ENCODE measurements at places on chromosomes 1 and 21.

GRCh38 chr1:195761104-195761503, 847.1 kb downstream of the KCNT2 start:
- DNase-seq: no peak

GRCh38 chr1:234950598-234950997, 178.0 kb downstream of the TOMM20 start:
- DNase-seq: no peak

DNA sequence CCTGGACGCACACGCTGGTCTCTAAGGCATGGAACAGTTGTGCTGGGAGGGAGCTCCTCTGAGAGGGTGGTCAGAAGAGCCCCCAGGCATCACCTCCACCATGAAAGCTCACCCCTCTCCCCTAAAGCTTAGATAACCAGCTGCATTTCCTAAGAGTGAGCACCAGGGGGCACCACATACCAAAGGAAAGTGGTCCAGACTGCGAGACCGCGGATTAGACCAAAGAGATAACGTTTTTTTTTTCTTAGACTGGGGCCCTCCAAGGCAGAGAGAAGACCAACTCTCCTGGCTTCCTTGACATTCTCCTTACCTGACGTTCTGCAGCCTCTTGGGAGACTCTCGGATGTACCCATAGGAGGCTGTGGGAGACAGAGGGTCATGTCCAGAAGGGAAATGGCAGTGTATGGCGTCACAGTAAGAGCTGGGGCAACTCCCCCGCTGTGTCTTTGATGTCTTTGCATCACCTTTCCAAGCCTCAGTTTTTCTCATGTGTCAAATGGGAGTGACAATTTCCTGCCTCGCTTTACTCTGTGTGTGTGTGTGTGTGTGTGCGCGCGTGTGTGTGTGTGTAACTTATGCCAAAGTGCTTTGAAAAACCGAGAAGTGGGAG, 12.3 kb upstream of the IFNLR1 start:
- peak; percentile 80 for DNase-seq

- no peak for DNase-seq
Measured at GRCh38 chr1:174836543-174836942, 163.2 kb upstream of the CACYBP start.

GRCh38 chr1:201386208-201386607, 8.7 kb upstream of the TNNT2 start:
- no peak for DNase-seq

DNA sequence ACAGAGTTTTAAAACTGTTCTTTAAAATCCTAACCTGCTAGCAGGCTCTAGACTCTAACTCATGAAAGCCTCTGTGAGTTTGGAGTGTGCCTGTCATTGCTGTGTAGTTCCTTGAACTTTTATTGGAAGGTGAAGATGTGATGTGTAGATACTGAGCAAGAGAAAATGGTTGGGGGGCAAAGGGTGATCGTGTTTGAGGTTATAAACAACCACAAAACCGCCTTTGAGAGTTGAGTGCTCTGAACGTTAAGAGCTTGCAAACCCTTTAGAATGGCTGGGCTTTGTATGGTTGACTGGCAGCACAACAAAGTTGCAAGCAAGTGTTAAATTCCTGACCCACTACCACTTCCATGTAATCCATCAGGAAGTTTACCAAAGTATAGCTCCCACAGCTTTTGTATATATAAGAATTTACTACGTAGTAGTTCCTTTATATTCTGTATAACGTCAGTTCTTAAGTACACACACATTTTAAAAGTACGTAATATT, 19.6 kb downstream of the BACE2 start:
- no peak for DNase-seq

DNA sequence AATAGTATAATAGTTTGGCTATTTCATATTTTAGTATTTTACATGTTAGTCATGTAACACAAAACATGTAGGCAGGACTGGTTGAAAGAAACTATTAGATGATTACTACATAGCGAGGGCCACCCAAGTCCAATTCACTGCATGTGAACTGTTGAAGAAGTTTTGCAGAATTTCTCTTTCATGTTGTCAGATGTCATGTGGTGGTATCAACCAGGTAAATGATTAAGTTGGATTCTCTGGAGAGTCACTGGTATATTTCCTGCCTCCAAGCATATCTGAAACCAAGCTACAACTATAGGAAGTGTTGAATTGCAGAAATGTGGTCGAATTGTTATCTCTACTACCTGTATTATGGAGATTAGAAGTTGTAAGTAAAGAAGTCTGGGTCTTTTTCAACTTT, 137.8 kb upstream of the DPYD start:
- no peak for DNase-seq

DNA sequence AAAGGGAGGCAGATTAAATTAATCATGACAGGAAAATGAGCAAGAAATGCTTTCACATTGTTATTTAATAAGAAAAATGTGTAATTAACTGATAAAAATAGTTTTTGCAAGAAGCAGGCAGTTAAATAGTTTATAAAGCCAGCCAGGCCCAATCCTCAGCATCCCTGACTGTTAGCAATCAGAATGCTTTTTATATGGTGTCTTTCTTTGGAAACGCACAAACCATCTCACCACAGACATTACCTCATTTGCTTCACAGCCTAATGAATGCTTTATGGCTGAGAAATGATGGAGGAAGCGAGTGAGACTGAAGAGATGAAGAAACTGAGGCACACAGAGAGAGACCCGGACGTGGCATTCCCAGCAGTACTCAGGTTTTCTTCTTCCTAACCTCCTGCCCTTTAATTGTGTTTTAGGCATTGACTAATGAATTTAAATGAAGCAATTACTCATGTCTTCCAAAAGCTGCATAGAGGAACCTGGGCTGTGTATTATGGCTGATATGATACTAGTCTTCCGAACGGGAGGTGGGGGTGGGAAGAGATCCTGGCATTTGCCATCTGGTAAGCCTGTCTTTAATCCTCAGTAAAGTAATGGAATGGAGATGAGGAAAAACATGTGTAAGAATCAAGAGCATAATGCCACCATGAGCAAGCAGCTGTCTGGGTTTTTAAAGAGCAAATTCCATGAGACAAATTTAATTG, 116.1 kb upstream of the LMO4 start:
- DNase-seq: no peak

DNA sequence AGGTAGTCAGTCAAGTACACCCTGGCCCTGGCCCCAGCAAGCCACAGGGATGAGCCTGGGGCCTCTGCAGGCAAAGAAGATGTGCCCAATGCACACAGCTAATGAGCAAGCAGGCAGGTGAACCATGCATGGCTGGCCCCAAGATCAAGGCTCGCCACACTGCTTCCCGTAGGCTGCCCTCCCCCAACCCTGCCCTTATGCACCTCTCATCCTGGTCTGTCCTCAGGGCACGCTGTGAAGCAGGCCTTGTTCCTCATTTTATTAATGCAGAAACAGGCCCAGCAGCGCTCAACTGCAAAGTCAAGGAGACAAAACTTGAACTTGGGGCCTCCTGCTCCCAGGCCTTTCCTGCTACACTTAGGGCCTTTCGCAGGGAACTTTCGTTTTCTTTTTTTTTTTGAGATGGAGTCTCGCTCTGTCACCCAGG, 35.6 kb upstream of the ID3 start:
- no peak for DNase-seq

DNA sequence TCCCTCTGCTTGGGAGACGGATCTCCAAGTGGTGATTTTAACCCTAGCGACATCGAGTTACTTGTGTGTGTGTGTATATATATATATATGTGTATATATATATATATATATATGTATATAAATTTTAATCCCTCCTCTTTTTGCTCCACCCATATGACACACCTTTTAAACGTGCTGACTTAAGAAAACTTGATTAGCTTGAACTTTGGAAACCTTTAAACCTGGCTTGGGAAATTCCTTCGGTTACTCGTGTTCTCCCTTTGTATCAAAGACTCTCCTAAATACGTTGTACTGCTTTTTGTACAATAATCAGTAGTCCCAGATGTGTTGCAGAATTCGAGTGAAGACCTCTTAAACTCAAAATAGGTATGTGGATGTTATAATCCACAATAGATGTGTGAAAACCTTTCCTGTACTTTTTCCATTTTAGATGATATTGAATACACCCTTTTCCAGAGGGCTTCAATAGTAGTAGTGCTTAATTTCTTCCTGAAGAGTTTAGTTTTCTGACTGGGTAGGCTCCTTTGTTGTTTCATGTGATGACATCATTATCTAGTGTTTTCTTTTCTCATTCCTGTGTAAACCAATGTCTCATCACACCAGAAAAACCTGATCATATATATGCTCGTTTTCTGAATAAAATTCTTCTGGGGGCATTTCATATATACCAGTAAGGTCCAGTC, 1.4 kb downstream of the RNF11 start:
- DNase-seq: no peak

DNA sequence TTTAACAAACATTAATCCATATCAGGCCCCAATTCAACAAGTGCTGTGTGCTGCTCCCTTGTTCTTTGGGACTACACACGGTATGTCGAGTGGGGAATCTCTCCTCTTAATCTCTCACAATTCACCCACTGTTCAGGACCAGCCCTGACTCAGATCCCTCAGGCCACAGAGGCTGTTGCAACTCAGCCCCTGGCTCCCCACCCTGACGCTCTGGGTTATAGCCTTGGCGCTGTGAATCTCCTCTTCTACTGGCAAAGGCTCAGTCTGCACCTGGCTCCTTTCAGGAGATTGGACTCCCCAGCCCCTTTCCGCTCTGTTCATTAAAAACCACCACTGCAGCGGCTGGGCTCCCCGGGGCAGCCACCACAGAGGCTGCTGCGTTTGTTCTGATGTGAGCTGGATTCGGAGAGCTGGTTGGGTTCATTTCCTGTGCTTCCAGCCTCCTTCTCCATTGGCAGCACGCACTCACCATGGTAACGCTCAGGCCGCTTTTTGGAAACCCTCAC, 13.0 kb downstream of the CAPN8 start:
- DNase-seq: no peak

- no peak for DNase-seq
Measured at GRCh38 chr21:46211786-46212720, 16.5 kb downstream of the LSS start.

GRCh38 chr1:240237305-240237721, 145.6 kb downstream of the FMN2 start:
- DNase-seq: no peak

GRCh38 chr1:230384380-230385157, 41.6 kb downstream of the PGBD5 start:
- no peak for DNase-seq

GRCh38 chr21:26769613-26770188, 75.5 kb downstream of the ADAMTS1 start:
- DNase-seq: no peak

DNA sequence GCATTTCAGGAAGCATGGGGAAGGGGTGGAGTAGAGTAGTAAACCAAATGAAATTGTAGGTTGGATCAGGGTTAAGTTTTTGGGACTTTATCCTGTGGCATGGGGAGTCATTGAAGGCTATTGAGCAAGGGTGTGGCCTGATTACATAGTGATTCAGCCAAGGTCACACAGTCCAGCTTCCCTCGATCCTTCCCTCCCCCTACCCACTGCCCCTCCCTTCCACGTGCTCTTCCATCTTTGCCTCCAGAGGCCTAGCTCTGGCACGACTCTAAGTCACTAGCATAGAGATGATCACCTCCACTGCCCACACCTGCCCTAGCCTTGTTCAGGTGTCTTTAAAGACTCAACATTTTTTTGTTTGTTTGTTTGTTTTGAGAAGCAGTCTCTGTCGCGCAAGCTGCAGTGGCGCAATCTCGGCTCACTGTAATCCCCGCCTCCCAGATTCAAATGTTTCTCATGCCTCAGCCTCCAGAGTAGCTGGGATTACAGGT, 37.2 kb upstream of the SLC9A1 start:
- no peak for DNase-seq

DNA sequence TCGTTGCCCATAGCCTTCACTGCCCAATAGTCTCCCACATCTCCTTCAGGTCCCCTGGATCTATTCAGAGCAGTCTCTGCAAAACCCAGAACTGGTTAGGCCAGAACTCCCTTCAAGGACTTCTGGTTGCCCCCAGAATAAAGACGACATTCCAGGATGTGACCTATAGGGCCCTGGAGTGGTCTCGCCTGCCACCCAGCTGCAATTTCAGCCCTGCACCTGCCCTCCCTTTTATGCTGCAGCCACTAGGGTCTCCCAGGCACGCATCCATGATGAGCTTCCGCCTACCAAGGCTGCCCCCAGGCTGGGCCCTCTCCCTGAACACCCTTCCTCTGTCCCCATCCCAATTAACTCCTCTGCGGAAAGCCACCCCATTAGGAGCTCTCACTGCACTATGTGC, 7.2 kb upstream of the TSPEAR start:
- no peak for DNase-seq

GRCh38 chr1:8629241-8630091, 188.0 kb downstream of the RERE start:
- no peak for DNase-seq

GRCh38 chr1:27992276-27992675, 32.5 kb downstream of the XKR8 start:
- DNase-seq: no peak

DNA sequence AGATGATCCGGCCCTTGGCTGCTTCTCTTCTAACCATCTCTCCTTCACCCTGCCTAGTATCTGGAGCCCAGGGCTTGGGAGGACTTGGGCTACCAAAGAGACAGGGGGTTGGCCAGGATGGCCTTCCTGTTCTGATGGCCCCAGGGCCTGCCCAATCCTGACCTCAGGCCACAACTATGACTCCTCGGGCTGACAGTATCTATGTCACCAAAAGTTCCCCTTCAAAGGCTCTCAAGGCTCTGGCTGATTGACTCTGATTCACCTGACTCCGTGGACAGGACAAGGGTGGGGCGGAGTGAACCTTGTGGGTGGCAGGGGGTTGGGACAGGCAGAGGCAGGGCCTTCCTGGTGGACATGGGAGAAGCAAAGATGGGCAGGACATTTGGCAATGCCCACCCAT, 12.7 kb downstream of the MEF2D start:
- no peak for DNase-seq

DNA sequence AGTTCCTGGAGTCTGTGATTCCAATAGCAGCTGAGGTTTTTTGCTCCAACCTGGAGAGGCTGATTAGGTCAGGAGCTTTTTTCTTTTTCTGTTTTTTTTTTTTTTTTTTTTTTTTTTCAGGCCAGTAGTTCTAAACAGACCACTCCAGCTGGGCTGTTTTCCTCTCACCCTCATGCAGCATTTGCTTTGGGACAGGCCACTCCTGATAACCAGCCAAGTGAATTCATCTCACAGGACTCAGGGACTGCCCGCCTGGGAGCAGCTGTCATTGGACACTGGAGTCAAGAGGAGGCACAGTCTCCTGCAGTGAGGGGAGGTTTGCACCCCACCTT, 22.9 kb downstream of the PLXNA2 start:
- no peak for DNase-seq

DNA sequence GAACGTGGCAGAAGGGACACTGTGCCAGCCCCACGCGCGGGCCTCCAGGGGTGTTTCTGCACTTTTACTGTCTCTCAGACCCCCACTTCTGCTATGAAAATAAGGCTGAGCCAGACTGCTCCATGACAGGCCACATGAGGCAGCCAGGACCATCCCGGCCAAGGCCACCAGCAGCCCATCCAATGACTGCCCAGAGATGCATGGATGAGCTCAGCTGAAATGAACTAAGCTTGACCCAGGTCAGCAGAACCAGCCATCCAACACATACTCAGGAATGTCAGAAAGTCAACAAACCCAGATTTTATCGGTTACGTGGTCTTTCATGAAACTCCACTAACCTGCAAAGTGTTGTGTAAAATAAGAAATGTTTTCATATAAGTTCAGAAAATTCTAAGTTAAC, 51.2 kb downstream of the CCDC185 start:
- DNase-seq: no peak

DNA sequence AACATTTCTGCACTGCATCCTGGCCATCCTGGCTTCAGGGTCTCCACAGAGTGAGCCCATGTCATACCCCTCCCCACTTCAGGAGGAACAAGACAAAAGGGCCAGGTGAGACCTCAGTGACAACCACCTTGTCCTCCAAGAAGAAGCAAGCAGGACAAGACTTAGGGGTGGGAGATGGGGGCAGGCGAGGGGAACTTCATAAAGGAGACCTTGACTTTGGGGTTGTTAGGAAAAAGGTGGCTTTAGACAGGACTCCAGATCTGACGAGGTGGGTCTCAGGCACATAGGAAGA, 24.0 kb upstream of the SLAMF9 start:
- no peak for DNase-seq

Data from NT2/D1 (cell line).